ENCODE measurements at places on chromosomes 13 and 19.

GRCh38 chr13:74889321-74889720 lies 592.6 kb downstream of the TBC1D4 start:
- DNase-seq: no peak

DNA sequence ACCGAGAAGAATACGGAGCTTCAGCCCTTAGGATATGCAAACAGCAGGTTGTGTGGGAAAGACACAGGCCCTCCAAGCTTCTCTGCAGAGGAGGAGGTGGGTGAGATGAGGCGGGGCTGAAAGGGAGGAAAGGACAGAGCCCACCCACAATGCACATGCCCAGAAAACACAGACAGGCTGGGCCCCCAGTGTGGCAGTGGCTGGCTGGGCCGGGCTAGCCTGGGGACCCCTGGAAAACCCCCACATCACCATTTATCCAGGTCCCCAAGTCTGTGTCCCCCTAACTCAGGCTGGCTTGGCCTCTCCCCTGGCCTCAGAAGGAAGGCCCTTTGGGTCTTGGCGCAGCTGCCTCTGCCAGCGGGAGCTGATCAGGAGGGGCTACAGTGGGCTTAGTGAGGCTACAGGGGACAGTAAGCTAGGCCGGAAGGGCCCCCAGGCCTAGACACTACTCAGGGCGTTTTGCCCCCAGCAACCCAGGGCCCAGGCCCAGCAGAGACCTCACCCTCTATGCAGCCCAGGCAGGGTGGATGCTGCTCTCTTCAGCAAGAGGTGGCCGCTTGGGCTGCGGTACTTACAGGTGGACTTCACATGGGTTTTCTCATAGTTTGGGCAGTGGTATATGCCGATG lies 119.5 kb downstream of the TUBA3C start:
- no peak for DNase-seq

DNA sequence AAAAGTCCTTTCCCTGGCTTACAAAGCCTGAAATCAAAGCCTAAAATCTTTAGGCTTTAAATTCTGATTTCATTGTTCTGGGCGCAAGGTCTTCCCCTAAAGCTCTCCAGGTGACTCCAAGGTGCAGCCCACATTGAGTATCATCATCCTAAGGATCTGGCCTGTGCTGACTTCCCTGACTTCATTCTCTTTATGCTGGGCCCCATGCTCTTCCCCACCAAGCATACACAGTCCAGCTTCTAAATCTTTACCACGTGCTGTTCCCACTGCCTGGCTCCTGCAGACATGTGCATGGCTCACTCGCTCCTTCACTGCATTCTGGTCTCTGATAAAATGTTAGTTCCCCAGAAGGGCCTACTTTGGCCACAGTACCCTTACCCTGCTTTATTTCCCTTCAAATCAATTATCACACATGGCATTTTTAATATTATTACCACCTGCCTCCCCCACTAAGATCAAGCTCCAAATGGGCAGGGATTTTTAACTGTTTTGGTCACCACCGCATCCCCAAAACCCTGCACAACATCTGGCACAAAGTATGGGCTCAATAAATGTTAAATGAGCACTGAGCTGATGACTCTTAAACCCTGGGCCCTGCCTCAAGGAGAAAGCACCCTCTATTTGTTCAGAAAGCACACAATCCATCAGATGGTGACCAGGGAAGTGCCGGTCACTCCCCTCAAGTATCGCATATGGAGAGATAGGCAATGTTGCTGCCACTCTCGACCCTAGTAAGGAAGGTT lies 3.3 kb downstream of the FBL start:
- no peak for DNase-seq

DNA sequence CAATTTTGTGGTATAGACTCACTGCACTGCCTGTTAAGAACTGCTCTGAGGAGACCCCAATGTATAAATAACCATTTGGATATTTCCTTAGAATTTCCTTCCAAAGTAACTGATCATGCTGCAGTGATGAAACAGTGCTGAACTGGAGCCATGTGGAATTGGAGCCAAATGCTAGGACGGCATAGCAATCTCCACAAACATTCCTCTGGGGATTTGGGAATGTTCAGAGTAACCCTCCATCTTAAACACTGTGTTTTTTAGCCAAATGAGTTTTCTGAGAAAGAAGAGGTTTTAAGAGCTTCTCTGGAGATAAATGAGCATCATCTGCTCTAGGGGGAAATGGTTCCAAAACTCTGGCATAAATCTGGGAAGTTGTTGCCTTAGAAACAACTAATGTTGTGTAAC lies 98.2 kb downstream of the OLFM4 start:
- DNase-seq: no peak

DNA sequence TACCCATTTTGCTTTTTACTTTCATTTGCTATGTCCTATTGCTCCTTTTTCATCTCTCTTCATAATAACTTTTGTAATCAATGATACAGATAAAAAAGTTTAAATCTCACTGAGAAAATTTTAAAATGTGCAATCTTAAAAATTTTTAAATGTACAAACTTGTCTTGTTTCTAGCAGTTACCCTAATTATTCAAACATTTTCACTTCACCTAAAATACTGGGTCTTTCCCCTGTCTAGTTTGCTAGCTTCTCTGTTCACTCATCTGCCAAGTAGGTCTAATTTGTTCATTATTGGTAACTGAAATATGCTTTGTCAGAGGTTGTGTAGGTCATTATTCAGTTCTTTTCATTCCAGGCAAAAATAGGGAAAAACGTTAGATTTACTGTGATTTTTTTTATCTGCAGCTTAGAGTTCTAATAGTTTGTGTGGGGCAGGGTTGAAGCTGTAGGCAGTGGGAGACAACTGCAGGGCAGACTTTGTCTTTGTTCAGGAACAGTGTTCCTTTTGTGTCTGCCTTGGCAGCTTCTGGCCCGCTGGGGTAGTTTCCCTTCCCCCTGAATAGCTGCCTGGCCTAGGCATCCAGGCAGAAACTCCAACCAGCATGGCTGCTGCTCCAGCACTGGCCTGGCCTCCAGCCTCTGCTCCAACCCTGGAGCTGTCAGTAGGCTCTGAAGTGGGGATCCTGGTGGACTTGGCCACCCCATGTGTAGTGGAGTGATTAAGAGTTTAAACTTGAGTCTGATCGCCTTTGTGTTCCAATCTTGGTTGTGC lies 48.5 kb downstream of the WDFY2 start:
- no peak for DNase-seq

- no peak for DNase-seq
These were observed 74.9 kb downstream of the SIPA1L3 start for GRCh38 chr19:37981785-37982475.

DNA sequence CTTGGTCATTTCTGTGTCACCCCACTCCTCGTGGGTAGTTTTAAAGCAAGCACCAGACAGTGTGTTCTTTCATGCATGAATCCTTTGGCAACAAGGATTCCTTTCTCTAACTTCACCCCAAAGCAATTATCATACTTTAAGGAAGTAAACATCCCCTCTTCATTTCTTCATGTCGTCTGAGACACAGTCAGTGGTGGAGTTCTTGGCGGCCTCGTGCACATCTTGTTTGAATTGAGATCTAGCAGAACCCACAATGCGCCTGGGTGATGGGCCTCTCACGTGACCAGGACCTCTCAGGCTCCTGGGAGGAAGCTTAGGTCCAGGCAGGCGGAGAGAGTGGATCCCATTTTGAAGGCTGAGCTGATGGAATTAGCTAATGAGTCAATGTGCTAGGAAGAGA lies 2.6 kb downstream of the ACSBG2 start:
- DNase-seq: no peak

DNA sequence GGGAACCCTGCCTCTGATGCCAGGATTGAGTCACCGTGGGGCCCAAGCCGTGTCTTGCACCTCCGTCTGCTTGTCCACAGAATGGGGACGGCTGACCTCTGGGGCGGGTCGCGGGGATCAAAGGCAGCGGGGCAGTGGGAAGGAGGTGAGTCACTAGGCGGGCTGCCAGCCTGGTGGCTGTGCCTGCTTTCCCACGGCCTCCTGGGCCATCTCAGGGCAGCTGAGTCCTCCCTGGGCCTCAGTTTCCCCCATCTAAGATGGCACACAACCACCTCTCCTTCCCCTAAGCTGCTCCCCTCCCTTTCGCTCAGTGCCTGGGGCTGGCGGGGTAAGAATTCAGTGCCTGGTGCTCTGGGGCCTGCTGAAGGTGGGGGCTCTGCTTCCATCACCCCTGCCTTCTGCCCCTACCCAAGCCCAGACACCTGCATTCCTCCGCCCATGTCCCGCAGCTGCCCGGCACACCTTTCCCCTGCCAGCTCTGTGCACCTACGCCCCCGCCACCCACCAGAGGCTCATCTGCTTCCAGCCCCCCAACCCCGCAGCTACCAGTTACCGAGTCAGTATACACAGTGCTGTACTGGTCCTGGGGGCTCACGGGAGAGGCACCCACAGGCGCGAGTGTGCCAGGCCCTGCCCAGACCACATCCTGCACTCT lies 3.5 kb downstream of the MKNK2 start:
- DNase-seq: no peak

- DNase-seq: no peak
These were observed 333.2 kb downstream of the MYO16 start for GRCh38 chr13:108962654-108963053.

GRCh38 chr19:3547301-3547731 lies 8.3 kb downstream of the TEKTIP1 start:
- DNase-seq: no peak

DNA sequence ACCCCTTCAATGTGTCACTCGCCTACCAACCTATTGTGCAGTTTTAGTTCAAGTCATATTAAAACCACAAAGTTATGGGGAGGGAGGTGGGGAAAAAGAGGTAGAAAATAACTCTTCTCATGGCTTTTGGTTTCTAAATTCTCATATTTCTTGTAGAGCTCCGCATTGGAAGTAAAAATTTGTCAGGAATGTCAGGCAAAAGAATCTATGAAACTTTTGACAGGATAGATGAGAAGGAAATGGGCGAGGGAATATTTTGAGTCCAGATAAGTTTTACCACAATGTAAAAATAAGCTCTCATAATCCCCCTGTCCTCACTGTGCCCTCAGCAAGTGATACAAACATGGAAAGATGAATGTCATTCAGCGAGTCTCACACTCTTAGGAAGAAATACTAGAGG lies 270.4 kb downstream of the DLEU7 start:
- DNase-seq: no peak

- DNase-seq: no peak
These were observed 600 bp downstream of the AP1M1 start for GRCh38 chr19:16198370-16198651.

- DNase-seq: no peak
These were observed 8.7 kb upstream of the INSL3 start for GRCh38 chr19:17829855-17830566.

GRCh38 chr13:35894636-35895035 lies 236.5 kb downstream of the DCLK1 start:
- DNase-seq: no peak

DNA sequence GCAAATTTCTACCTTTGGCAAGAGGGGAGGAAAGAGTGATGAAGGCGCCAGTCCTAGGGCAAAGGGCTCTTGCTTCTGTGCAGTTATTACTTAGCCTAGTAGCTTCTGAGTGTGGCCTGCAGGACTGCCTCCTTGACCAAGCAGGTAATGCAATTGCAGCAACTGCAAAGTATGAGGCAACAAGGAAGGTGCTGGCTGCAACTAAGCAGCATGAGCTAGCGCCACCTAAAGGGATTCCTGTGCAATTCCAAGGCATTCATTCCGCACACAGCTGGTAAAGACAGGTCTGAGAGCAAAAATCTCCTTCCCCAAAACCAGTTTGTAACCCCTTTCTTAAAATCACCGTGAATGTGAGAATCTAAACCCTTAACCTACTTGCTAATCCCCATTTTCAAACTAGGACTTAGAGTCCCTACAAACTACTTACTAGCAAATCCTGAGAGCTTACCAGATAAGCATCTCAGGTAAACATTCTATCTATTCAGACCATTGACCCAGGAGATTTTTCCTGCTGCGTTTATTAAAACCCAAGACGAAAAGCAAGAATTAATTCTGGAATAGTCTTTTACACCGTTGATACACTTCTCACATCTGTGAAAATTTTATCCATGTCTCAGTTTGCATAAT lies 62.9 kb downstream of the DCT start:
- no peak for DNase-seq

DNA sequence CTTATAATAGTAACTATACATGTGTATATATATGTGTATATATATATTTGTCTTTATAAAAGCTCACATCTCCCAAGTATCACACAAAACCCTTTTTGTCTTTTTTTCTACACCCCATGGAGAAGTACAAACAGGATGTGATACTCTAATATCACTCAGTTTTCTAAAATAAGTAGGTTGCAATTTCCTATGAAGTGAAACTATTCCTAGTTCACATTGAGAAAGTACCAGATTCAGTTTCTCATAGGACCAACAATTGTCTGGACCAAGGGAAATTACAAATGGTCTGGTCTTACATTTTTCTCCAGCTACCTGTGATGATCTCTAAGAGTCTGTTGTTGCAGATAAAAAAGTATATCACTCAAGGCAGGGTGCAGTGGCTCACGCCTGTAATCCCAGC lies 17.9 kb upstream of the LILRB1 start:
- DNase-seq: no peak

DNA sequence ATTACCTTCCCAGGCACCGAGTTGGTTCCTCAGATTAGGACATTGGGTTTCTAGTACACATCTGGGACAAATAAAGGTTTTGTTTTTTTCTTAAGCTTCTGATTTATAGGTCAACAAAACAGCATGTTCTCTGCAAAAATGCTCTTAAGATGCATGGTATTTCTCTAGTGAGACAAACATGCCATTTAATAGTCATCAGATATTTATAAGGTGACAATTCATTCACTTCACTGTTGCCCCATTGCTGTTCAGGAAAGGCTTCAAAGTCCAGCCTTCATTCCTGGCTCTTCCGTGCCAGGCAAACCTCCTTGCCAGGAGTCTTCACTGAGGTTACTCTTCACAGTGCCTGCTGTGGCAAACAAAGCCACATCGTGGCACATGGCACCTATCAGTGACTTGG lies 156.3 kb upstream of the FNDC3A start:
- DNase-seq: no peak

GRCh38 chr13:114151031-114151430 lies 18.6 kb upstream of the RASA3 start:
- DNase-seq: no peak

GRCh38 chr19:4728871-4729270 lies 5.2 kb upstream of the DPP9 start:
- no peak for DNase-seq

- no peak for DNase-seq
These were observed 6.5 kb upstream of the ERVV-1 start for GRCh38 chr19:53007200-53007599.

- no peak for DNase-seq
These were observed at the start of gene VSTM2B for GRCh38 chr19:29525901-29526729. TSS of gene VSTM2B (plus strand) at chr19:29525994. CDS start at chr19:29526584, 590 bp downstream.

GRCh38 chr19:3284759-3285646 lies 60.5 kb downstream of the CELF5 start:
- no peak for DNase-seq

DNA sequence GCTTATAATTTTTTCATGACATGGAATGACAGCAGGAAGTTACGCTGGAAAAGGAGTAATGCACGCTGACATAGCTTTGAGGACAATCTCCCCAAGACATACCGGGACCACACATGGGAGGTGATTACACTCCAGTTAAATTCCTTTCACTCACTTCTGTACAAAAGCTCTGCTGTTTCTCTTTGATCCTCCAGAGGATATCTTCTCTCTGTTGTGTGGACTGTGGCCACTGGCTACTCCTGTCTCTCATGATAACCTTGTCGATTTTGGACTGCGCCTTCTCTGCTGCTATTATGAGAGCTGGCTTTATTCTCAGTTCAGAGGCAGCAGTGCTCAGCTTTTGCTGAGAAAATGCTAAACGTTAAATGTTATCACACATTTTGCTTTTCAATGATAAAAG lies 464.6 kb downstream of the FGF9 start:
- DNase-seq: no peak

GRCh38 chr13:47835470-47836228 lies 165.4 kb downstream of the SUCLA2 start:
- DNase-seq: no peak

GRCh38 chr13:44932171-44932849 lies 57.0 kb downstream of the NUFIP1 start:
- no peak for DNase-seq
